ENCODE measurements at places on chromosomes 12 and 14. TPM values are rescaled to one million over a fixed set of nuclear protein-coding genes. Genes with fewer than 3 reads are reported as not detected.
A peak's percentile ranks its signal among the peaks of the same experiment; 100 is the strongest.

- no peak within 1 kb of the TSS for H3K4me3 ChIP-seq
- no peaks in the 10 kb centered on the region for H3K36me3 ChIP-seq
- peaks cover 22% of the 10 kb centered on the region for H3K27me3 ChIP-seq
- H3K4me1 ChIP-seq: no peaks in the 10 kb centered on the region
- no peak for DNase-seq
These were observed at the start of gene CNTN1 for GRCh38 chr12:40691913-40692764. CNTN1 (plus strand) TSS chr12:40692439.

Gene MEG3
- not detected for total RNA-seq

DNA sequence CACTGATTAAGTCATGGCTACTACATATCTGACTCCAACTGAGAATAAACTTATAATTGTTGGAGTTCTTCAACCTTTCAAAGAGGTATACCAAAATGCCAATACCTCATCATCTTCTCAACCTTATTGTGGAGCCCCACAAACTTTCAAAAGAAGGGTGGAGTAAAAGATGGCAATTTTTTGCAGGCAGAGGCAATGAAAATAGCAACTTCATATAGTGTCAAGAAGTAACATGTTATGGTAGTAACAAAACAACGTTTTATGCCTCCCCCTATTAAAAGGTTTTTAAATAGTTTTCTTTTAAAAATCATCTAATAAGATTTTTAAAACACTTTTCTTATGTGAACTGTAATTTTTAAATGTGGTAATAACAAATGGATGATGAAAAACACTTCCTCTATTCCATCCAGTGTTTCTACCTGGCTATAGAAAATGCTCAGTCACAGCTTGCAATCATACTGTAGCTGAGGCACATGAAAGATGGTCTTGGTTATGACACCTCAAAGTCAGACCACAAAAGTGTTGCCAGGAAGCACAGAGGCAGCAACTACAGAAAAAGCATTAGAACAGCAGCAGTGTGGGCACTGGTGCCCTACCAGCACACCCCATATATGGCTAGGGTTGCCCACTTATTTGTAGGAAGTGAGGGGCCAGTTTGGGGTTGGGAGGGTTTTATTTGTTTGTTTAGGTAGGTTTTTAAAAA is 7.0 kb downstream of the PPP1R12A start:
- no peak overlapping the region for H3K4me3 ChIP-seq
- DNase-seq: peak; percentile 28
- peak overlapping the region; percentile 31 for H3K27ac ChIP-seq
- peaks cover 44% of the 10 kb centered on the region for H3K4me1 ChIP-seq
- H3K36me3 ChIP-seq: peaks cover 8% of the 10 kb centered on the region
- no peaks in the 10 kb centered on the region for H3K27me3 ChIP-seq

GRCh38 chr14:68162887-68163286 is 343.3 kb downstream of the RAD51B start:
- no peaks in the 10 kb centered on the region for H3K27me3 ChIP-seq
- no peak overlapping the region for H3K4me3 ChIP-seq
- no peak for DNase-seq
- peaks cover 9% of the 10 kb centered on the region for H3K4me1 ChIP-seq

DNA sequence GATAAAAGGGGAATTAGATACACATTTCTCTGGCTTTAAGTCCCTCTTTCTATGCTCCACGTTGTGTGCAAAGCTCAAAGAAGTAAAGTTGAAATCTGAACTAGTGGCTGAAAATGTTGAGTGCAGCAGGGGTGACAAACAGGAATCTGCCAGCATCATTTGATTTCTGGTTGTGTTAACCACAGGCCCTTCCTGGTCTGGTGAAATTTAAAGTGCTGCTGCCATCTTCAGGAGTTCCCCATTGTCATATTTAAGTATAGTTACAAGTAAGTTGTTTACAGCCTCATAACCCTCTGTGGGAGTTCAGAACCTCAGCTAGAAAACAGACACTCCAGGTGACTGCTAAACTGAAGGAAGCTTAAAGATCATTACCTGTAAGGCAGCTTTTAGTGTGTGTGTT is 90.9 kb upstream of the CCDC196 start:
- H3K4me1 ChIP-seq: peaks cover 5% of the 10 kb centered on the region
- peak; percentile 18 for DNase-seq
- H3K36me3 ChIP-seq: no peaks in the 10 kb centered on the region
- no peak overlapping the region for H3K27ac ChIP-seq
- H3K4me3 ChIP-seq: no peak overlapping the region
- H3K27me3 ChIP-seq: peaks cover 8% of the 10 kb centered on the region

DNA sequence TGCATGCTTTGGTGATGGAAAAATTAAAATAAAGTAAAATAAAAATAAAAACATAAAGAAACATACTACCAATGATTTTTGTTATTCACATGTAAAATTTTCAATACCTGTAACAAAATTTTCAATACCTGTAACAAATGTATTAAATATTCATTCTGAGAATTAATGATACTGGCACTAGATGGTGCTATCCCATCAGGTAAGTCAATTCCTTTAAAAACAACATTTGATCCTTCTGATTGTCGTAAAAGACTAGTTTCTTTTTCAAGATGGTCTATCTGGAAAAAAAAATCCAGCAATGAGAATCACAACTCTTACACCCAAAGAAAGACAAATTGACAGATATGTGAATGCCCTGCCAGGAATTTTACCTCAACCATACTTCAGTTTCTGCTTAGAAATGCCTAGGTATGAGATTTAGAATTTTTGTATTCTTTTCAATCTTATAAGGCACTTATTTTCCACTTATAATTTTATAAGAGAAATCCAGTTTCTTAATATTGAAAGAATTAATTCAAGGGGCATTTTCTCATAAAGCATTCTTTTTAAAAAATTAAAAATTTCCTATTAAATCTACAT is 30.7 kb downstream of the CEP290 start:
- no peak for DNase-seq
- H3K4me1 ChIP-seq: peaks cover 3% of the 10 kb centered on the region
- H3K36me3 ChIP-seq: peaks cover 27% of the 10 kb centered on the region
- no peak overlapping the region for H3K4me3 ChIP-seq

DNA sequence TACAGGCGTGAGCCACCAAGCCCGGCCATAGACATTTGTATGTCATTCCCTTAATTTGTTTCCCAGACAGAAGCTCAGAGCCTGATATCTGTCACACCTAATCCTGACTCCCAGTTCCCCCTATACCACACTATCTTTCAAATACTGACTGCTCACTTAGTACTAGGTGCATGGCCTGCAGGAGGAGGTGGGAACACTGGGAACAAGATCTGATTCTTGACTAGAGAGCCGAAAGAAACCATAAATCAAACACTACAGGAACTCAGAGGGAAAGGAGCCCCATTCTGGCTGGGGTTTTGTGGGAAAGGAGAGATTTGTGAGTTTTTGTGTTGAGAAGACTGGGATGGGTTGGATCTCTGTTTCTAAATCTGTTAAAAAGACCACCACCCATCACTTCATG is 4.9 kb downstream of the KHNYN start:
- H3K36me3 ChIP-seq: peaks cover 78% of the 10 kb centered on the region
- no peak overlapping the region for H3K4me3 ChIP-seq
- peaks cover 44% of the 10 kb centered on the region for H3K4me1 ChIP-seq
- DNase-seq: no peak

- no peak overlapping the region for H3K27ac ChIP-seq
- peaks cover 2% of the 10 kb centered on the region for H3K36me3 ChIP-seq
- H3K4me1 ChIP-seq: peaks cover 13% of the 10 kb centered on the region
- peaks cover 14% of the 10 kb centered on the region for H3K27me3 ChIP-seq
- no peak overlapping the region for H3K4me3 ChIP-seq
- DNase-seq: no peak
These were observed 3.4 kb upstream of the DYRK2 start for GRCh38 chr12:67645126-67645525.

DNA sequence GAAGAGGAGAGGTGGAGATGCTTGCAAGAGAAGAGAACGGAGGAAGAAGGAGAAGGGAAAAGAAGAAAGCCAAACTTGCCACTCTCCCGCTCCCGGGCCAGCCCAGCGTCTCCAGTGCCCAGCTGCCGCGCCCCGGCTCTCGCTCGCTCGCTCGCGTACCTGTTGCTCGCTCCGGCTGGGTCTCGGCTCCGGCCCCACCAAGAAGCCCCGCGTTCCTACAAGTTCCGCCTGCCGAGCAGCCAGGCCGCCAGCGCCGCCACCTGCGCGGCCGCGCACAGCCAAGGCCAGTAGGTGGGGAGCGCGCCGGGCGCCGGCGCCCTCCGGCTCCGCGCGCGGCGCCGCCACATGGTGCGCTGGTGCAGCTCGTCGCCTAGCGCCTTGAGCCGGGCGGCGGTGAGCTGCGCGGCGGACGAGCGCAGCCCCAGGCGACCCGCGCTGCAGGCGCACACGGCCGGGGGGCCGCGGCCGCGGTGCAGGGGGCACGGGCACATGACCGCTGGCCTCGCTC is 370 bp downstream of the HRK start:
- peaks cover 4% of the 10 kb centered on the region for H3K36me3 ChIP-seq
- H3K27ac ChIP-seq: no peak overlapping the region
- H3K4me3 ChIP-seq: peak overlapping the region; percentile 46
- peaks cover 14% of the 10 kb centered on the region for H3K4me1 ChIP-seq
- H3K27me3 ChIP-seq: peaks cover 69% of the 10 kb centered on the region

Gene TMEM121
- 8.2 TPM for total RNA-seq

DNA sequence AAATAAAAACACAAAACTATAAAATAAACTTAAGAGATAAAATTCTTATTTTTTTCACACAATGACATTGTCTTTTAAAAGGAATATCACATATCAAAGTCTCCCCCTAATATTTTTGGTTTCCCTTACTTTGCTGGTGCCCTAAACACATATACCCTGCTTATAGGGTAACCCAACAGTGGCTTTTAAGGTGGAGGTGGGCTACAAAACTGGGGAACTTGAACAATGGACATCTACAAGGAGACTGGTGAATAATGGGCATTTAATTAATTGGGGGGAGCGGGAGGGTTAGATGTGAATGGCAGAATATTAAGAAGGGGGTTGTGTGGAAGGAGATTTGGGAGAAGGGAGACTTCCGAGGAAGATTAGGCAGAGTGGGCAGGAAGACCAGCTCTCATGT is 9.6 kb downstream of the B4GALNT1 start:
- no peak overlapping the region for H3K4me3 ChIP-seq
- DNase-seq: no peak
- no peak overlapping the region for H3K27ac ChIP-seq
- H3K4me1 ChIP-seq: peaks cover 17% of the 10 kb centered on the region

Gene PARP11
- total RNA-seq: 16.0 TPM

GRCh38 chr14:92625213-92625612 is 111.6 kb downstream of the RIN3 start:
- peaks cover 23% of the 10 kb centered on the region for H3K36me3 ChIP-seq
- H3K4me1 ChIP-seq: no peaks in the 10 kb centered on the region
- H3K4me3 ChIP-seq: no peak overlapping the region
- no peak for DNase-seq

Gene TMEM229B
- total RNA-seq: 0.71 TPM

GRCh38 chr14:54593860-54594259 is 26.9 kb downstream of the SAMD4A start:
- no peaks in the 10 kb centered on the region for H3K36me3 ChIP-seq
- peaks cover 23% of the 10 kb centered on the region for H3K27me3 ChIP-seq
- no peak for DNase-seq
- peak overlapping the region; percentile 4 for H3K27ac ChIP-seq

Gene KLRK1
- total RNA-seq: 0.75 TPM
